ENCODE measurements at places on chromosomes 12 and 14. TPM values are rescaled to one million over a fixed set of nuclear protein-coding genes. Genes with fewer than 3 reads are reported as not detected.

Gene KCNC2
- total RNA-seq = not detected

Gene SOX5
- total RNA-seq = not detected

DNA sequence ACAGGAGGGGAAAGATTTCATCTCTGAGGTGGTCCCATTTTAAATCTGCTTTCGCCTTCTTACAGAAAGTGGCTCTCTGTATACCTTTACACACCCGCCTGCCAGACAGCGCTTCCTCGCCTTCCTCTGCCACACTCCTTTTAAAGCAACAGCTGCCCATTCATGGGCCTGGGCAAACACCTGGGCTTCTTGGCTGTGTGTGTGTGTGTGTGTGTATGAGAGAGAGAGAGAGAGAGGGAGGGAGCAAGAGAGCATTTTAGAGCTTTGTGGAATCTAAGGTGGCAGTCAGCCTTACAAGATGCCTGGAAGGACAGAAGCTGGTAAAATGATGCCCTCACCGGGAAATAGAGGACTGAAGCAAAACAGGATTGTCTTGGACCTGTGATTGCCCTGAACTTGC, 20.0 kb downstream of the PTHLH start:
- no peak for DNase-seq

GRCh38 chr14:55686713-55687112, 106.7 kb downstream of the KTN1 start:
- DNase-seq = no peak

Gene ERH
- total RNA-seq = 301 TPM

All from activated CD8-positive, alpha-beta T cell treated with anti-CD3 and anti-CD28 coated beads for 36 hours (primary cell).